ENCODE measurements at places on chromosomes 1 and 21.

DNA sequence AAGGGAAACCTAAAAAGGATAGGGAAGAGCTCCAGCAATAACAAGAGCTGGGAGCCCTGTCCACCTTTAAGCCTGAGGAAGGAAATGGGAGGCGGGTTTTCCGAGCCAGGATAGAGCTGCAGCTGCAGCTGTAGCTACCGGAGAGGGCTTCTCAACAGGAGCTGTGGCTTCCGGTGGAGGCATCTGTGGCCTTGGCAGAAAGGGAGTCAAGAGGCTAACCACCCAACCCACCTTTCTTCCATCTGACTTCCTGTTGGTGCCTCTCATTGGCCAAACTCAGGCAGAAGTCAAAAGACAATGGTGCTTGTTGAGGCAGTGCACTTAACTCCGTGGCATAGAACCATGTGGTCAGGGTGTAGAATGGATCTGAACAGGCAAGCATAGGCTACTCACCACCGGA lies 313.1 kb upstream of the DAB1 start:
- no peak for DNase-seq

DNA sequence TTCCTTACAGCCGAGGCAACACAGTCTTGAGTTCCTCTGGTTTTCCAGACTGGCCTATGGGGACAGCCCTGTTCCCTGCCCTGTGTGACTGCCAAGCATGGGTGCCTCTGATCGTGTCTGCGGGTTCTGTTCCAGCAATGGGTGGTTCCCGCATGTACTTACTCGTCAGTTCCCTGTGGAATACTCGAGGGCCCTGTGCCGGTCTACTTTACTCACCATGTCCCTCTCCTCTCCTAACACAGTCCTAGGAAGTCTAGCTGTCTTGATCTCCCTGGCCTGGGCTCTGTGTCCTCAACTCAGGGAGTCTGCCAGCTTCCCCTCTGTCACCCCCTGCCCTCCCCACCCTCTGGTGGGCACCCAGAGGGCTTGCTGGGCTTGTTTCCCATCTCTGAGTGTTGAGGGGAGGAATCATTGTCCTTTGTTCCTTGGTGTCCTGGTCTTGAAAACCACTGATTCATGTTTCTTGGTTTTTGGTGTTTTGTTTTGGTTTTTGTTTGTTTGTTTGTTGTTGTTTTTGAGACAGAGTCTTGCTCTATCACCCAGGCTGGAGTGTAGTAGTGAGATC lies 36.0 kb downstream of the TRAPPC10 start:
- DNase-seq, result no peak

GRCh38 chr1:228018125-228018398 lies 11.3 kb downstream of the WNT3A start:
- DNase-seq, result no peak

GRCh38 chr1:115761601-115762302 lies 6.8 kb downstream of the CASQ2 start:
- no peak for DNase-seq

- no peak for DNase-seq
Observed at GRCh38 chr1:107633596-107633995, 331.4 kb downstream of the VAV3 start.

- DNase-seq, result no peak
Observed at GRCh38 chr1:193549081-193549480, 362.7 kb upstream of the B3GALT2 start.

DNA sequence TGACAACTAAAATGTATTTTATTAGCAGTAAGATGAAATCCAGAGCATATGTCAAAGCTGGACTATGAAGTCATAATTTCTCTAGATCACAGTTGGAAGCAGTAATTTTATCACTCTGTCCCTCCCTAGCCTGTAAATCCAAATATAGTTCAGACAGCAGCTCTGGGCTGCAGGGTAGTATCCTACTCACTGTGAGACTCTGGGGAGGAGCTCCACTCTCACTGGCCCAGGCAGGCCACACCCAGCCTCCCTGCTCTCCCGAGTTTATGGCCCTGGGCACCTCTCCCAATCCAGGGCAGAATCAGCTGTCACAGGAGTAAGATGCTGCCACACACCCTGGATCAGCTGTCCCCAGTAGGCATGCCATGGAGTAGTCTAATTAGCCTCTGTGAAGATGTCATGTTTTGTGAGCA lies 131.1 kb downstream of the HLCS start:
- no peak for DNase-seq
